ENCODE measurements at places on chromosomes 2 and 18. TPM values are rescaled to one million over a fixed set of nuclear protein-coding genes. Genes with fewer than 3 reads are reported as not detected.

Gene ATP6V1C2
- total RNA-seq, result 0.32 TPM

Gene NDUFB3
- 83.0 TPM for total RNA-seq

Gene TACR1
- total RNA-seq, result 0.28 TPM

Gene TPGS2
- 57.0 TPM for total RNA-seq

Gene RNF125
- total RNA-seq, result 1.1 TPM

Gene SCN7A
- 5.0 TPM for total RNA-seq

Gene SYT4
- 1.7 TPM for total RNA-seq

Gene SP5
- 1.9 TPM for total RNA-seq
